Activated naive CD8-positive, alpha-beta T cell treated with anti-CD3 and anti-CD28 coated beads for 36 hours (primary cell): ENCODE measurements at places on chromosomes 7 and 10. TPM values are rescaled to one million over a fixed set of nuclear protein-coding genes. Genes with fewer than 3 reads are reported as not detected.

DNA sequence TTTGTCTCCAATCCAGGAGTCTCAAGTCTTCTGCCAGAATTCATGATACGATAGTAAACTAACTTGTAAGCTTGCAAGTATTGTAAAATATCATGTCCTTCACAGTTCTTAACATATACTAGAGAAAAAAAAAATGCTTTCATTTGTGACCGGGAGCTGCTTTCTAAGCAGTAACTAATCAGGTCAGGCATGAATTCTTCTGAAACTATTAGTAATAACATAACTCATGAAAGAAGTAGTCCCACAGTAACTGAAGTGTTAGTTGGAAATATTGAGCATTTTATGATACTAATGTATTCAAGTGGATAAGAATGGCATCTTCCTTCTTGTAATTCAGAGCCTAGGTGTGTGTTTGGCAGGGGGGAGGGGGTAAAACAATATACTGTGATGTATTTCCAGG lies 665.6 kb downstream of the DNAJB9 start:
- no peaks in the 10 kb centered on the region for H3K36me3 ChIP-seq
- H3K27me3 ChIP-seq, result no peaks in the 10 kb centered on the region
- no peaks in the 10 kb centered on the region for H3K4me1 ChIP-seq

Gene PNLIPRP1
- not detected for total RNA-seq

- H3K27me3 ChIP-seq, result no peaks in the 10 kb centered on the region
- peaks cover 11% of the 10 kb centered on the region for H3K4me1 ChIP-seq
- no peak overlapping the region for H3K27ac ChIP-seq
- no peaks in the 10 kb centered on the region for H3K36me3 ChIP-seq
Observed at GRCh38 chr7:102295346-102296178, 8.9 kb downstream of the SH2B2 start.

GRCh38 chr10:106857213-106857612 lies 307.3 kb downstream of the SORCS1 start:
- no peaks in the 10 kb centered on the region for H3K27me3 ChIP-seq
- H3K4me1 ChIP-seq, result no peaks in the 10 kb centered on the region
- H3K36me3 ChIP-seq, result no peaks in the 10 kb centered on the region
- H3K27ac ChIP-seq, result no peak overlapping the region
- H3K4me3 ChIP-seq, result no peak overlapping the region
- DNase-seq, result no peak

GRCh38 chr10:114565066-114565465 lies 93.0 kb downstream of the ABLIM1 start:
- no peak overlapping the region for H3K4me3 ChIP-seq
- no peak overlapping the region for H3K27ac ChIP-seq
- H3K27me3 ChIP-seq, result no peaks in the 10 kb centered on the region
- peaks cover 5% of the 10 kb centered on the region for H3K4me1 ChIP-seq
- no peak for DNase-seq

GRCh38 chr7:91397096-91397495 lies 132.9 kb downstream of the FZD1 start:
- H3K27me3 ChIP-seq, result no peaks in the 10 kb centered on the region
- no peak overlapping the region for H3K4me3 ChIP-seq
- DNase-seq, result no peak

- H3K4me1 ChIP-seq, result no peaks in the 10 kb centered on the region
- no peak overlapping the region for H3K27ac ChIP-seq
- no peak overlapping the region for H3K4me3 ChIP-seq
- no peaks in the 10 kb centered on the region for H3K27me3 ChIP-seq
Observed at GRCh38 chr10:85645926-85646711, 720.5 kb downstream of the GRID1 start.

DNA sequence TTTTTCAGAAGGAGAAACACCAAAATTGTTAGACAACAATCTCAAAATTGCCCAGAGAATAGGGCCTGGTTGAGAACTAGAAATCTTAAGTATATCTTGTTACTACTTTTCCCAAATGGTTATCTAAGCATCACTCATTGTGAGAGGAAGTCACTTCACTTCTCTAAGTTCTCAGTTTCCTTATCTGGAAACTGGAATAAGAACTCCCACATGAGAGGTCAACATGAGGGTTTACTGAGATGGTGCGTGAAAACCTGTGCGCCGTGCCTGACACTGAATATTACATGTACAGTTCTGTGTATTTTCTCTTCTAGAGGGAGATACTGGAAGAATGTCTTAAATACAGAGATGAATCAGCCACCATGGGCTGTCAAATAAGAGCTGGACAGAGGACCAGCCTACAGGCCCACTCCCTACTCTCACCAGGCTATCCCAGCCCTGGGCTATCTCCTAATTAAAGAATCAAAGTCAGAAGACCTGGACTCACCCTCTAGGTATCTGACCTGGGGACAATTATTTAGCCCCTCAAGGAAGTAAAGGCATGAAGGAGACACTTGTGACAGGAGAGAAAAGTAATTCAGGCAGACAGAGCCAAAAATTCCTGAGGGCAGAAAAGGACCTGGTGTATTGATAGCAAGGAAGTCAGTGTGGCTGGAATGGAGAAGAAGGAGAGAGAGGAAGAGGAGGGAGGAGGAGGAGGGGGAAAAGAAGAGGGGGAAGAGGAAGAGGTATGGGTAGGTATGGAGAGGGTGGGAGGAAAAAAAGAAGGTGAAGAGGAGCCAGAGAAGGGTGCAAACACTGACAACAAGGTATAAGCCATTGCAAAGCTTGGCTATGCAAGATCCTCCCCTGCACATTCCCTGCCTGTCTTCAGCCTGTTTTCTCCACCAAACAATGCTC lies 44.9 kb downstream of the CCDC71L start:
- DNase-seq, result no peak
- no peak overlapping the region for H3K4me3 ChIP-seq
- H3K27ac ChIP-seq, result no peak overlapping the region
- no peaks in the 10 kb centered on the region for H3K27me3 ChIP-seq

DNA sequence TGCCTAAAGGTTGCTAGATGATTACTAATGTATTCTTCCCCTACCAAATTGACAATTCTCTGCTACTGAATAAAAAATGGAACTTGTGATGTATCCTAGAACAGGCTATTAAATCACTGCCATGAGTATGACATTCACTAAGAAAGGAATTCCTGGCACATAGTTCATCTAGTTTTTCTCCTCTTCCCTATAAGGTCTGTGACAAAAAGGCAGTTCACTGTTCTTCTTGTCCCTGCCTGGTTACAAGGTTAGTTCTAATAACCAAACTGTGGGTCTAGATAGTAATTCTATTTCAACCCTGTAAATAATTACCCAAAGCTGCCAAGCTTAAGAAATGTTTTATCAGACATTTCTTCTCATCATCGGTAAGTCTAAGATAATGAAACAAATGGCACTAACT lies 245.6 kb downstream of the BICC1 start:
- no peak overlapping the region for H3K27ac ChIP-seq
- peaks cover 13% of the 10 kb centered on the region for H3K27me3 ChIP-seq
- no peak for DNase-seq
- no peaks in the 10 kb centered on the region for H3K4me1 ChIP-seq

Gene NACAD
- total RNA-seq, result 0.35 TPM

- no peak overlapping the region for H3K4me3 ChIP-seq
- H3K27ac ChIP-seq, result no peak overlapping the region
- no peaks in the 10 kb centered on the region for H3K27me3 ChIP-seq
- no peak for DNase-seq
- H3K36me3 ChIP-seq, result peaks cover 2% of the 10 kb centered on the region
- H3K4me1 ChIP-seq, result no peaks in the 10 kb centered on the region
Observed at GRCh38 chr7:109926738-109927137, 1164.2 kb upstream of the LRRN3 start.

- H3K27ac ChIP-seq, result peak overlapping the region; percentile 60
- H3K4me3 ChIP-seq, result no peak overlapping the region
- no peak for DNase-seq
- H3K36me3 ChIP-seq, result peaks cover 8% of the 10 kb centered on the region
Observed at GRCh38 chr7:44508328-44509030, 18.0 kb upstream of the NUDCD3 start.

- no peak overlapping the region for H3K4me3 ChIP-seq
- no peak overlapping the region for H3K27ac ChIP-seq
- no peaks in the 10 kb centered on the region for H3K27me3 ChIP-seq
Observed at GRCh38 chr10:7861509-7862120, 43.3 kb downstream of the TAF3 start.

Gene CTAGE6
- not detected for total RNA-seq

Gene HECW1
- total RNA-seq, result not detected

DNA sequence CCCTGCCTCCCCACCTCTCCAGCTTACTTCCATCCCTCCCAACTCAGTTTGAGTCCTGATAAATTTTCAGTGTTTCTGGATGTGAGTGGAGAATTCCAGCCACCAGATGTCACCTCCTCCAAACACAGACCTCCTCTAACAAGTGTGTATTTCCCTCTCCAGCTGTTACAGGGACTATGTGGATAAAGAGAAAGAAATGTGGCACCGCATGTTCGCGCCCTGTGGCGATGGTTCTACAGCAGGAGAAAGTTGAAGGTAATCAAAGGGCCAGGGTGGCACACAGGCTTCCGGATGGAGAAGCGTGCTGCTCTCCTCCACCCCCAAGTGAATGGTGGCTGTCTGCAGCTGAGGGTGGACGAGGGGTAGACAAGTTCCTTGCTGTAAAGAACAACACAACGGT lies 14.7 kb downstream of the FKBP6 start:
- no peaks in the 10 kb centered on the region for H3K4me1 ChIP-seq
- no peaks in the 10 kb centered on the region for H3K27me3 ChIP-seq
- H3K36me3 ChIP-seq, result no peaks in the 10 kb centered on the region
- no peak overlapping the region for H3K27ac ChIP-seq
- no peak overlapping the region for H3K4me3 ChIP-seq

GRCh38 chr7:14858410-14858809 lies 44.1 kb downstream of the DGKB start:
- no peaks in the 10 kb centered on the region for H3K36me3 ChIP-seq
- H3K4me3 ChIP-seq, result no peak overlapping the region
- H3K4me1 ChIP-seq, result no peaks in the 10 kb centered on the region

GRCh38 chr7:104536956-104537355 lies 208.6 kb downstream of the LHFPL3 start:
- H3K4me3 ChIP-seq, result no peak overlapping the region
- H3K36me3 ChIP-seq, result no peaks in the 10 kb centered on the region
- no peaks in the 10 kb centered on the region for H3K27me3 ChIP-seq
- no peak for DNase-seq

DNA sequence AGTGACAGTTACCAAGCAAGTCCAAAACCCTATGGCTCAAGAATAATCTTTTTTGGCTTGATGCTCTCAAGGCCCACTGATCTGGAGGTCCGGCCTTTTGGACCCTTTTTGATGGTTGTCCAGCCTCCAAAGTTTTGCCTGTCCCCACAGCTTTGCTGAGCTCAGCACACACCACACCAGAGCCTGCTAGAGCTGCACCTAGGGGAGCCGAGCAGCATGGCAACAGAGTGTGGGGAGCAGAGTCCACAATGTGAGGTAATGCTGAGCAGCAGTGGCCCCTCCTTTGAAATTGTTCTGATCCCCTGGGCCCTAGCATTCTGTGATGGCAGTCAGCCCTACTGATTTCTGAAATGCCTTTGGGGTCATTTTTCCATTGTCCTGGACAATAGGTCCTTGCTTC lies 9.3 kb downstream of the GIMAP7 start:
- H3K27me3 ChIP-seq, result no peaks in the 10 kb centered on the region
- peaks cover 74% of the 10 kb centered on the region for H3K36me3 ChIP-seq
- no peak overlapping the region for H3K4me3 ChIP-seq
- peaks cover 63% of the 10 kb centered on the region for H3K4me1 ChIP-seq
- DNase-seq, result no peak
